ENCODE measurements at places on chromosomes 12 and 14.

DNA sequence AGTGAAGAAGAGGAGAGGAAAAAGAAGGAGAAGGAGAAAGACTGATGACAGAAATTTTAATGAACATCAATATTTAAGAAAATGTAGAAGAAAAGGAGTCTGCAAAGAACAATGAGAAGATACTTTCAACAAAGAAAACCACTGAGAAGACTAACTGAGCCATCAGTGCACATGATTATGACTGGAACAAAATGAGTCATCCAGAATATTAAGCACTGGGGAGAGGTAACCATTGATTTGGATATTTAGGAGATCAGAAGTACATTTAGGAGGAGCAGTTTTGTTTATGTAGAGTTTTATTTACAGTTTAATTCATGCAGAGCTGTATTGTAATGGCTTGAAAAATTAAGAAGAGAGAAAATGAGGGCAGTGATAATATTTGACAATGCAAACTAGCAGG lies 159.1 kb downstream of the C12orf50 start:
- no peak for DNase-seq

DNA sequence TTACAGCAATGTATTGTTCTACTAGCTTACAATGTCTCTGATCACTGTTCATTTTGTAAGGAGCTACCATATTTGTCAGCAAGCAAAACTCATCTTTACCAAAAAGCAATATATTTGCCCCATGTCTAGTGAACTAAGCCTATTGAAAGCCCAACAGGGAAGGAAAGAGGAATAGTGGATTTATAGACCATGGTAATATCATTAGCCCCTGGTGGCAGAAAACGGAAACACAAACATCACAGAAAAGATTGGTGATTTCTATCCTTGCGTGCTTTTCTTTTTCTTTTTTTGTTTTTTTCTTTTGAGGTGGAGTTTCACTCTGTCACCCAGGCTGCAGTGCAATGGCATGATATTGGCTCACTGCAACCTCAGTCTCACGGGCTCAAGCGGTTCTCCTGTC lies 1562.4 kb upstream of the TMEM132C start:
- no peak for DNase-seq

DNA sequence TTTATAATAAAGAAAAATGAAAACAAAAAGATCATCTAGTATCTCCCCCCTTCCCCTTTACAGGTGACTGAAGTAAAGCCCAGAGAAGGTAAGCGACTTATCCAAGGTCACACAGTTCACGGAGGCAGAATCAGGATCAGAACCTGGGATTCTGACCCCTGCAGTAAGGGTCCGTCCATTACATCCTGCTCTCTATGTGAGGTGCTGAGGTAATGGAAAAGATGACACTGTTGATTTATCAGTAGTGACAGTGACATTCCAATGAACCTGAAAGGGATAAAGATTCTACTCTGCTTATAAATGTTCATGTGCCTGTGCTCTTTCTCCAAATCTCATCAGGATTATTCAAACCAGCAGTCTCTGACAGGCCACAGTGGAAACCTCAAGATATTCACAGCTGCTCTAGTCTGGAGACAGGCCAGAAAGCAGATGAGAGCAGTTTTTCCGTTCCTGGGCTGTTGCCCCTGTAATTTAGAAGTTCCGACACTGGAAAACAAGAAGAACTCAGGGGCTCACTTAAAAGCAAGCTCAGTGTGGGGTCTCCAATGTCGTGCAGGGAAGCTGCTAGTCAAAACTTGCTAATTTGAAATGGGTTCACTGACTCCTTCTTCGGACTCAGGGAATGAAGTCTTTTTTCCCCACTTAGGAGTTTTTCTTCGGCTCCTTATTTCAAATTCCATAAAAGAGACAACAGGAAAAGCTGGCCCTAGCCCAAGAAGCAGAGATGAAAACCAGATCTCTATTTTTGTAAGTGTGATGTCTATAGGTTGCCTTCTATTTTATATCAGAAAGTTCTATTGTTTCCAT lies 131.8 kb upstream of the EEA1 start:
- no peak for DNase-seq

DNA sequence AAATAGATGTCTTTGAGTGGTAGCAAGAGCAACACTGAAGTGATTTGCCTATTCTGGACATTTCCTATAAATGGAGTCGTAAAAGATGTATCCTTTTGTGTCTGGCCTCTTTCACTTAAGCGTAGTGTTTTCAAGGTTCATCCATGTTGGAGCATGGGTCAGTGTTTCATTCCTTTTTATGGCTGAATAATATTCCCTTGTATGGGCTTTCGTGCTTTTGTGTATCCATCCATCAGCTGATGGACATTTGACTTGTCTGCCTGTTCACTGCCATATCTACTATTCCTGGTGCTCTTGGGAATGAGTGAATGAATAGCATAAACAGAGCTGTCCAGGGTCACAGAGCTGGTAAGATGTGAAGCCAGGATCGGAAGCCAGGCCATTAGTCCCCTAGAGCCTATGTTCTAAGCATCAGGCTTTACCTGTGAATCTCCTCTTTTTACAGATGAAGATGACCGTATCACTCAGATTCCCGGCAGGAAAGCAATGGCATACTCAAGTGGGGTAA lies 1.8 kb upstream of the P2RX7 start:
- no peak for DNase-seq

- no peak for DNase-seq
These were observed 325 bp downstream of the C12orf60 start for GRCh38 chr12:14803830-14804160.

DNA sequence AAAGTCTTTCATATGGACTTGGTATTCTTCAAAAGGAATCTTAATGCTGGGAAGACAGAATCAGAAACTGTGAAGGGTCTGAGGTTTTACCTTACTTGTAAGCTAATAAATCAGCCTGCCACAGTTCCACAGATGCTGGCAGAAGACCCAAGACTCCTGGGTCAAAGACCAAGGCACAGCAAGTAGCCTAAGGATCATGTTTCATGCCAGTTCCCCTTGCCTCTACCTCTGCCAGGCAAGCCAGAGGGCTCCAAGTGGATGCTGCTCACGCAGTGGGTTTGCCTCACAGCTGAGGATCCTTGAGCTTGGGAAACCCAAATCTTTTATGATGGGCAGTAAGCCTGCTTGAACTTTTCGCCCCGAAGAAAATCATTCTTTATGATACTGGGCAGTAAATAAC lies 15.2 kb upstream of the RXYLT1 start:
- DNase-seq, result no peak

DNA sequence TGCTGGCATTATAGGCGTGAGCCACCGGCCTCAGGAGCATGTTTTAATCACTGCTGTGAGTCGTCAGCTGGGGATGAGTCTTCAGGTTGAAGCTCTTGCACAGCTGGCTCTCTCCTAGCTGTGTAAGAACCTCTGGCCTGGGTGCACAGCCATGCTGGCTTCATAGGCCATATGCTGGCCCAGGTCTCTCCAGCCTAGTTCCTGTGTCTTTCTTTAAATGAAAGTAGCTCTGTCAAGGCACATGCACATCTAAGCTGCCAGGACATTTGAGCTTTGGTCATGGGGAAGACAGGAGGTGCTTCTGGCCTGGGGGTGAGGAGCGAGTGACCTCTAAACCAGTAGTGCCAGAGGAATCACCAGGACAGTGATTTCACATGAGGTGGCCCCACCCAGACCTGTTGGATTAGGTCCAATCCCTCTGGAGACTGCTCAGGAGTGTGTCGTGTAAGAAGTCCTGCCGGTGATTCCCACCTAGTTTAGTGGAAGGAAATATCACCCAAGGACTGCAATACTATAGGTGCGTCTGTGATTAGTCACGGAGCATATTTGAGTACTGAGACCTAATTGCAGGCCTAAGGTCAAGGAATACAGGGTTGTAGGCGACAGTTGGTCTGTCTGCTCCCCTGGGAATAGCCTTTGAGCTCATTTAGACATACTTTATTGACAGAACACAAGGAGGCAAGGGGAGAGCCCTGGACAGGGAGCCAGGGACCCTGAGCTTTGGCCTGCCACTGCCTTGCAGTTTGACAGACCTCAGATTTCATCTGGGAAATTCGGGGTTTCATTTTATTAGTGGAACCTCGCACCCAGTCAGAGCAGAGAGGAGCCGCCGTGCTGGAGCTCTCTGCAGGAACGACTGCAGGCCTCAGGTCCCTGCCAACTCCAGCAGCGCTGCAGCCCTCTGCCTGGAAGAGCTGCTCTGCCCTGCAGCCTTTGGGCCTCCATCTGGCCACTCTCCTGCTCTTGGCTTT lies 67.0 kb downstream of the ANKRD9 start:
- no peak for DNase-seq

- no peak for DNase-seq
These were observed 165.4 kb downstream of the NRXN3 start for GRCh38 chr14:78335531-78335930.

DNA sequence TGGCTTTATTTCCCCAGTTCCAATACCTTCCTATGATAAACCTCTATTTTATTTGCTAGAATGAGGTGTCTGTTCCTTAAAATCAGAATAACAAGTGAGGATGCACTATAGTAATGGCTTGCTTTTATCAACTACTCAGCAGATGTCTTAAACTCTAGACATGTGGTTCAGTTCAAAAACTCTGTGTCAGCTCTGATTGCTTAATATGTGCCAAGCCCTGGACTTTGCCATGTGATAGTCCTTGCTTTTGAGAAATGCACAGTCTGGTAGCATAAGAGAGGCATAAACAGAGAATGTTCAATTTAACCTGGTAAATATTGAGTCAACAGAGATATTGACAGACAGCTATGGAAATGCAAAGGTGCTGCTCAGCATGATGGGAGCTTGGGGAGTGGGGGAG lies 254.8 kb downstream of the PDZRN4 start:
- DNase-seq, result no peak

DNA sequence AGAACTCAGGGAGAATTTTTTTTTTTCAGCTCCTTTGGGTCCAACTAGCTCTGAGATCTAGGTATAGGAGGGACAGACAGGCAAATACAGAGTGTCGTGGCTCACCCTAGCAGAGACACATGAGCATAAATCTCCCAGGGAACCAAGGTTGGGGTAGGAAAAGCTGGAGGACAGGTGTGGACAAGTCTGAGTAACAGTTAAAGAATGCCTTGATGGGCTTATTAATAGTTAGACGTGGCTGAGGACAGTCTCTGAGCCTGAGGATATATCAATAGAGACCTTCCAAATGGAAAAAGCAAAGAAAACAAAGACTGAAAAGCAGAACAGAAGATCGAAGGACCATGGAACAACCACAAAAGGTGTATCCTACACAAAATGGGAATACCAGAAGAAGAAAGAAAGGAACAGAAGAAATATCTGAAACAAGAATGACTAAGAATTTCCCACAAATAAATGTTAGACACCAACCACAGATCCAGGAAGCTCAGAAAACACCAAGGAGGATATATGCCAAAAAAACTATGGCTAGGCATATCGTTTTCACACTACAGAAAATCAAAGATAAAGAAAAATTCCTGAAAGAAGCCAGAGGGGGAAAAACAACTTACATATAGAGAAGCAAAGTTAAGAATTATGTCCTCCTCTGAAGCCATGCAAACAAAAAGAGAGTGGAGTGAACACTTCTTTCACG lies 80.9 kb downstream of the PTPRB start:
- no peak for DNase-seq

DNA sequence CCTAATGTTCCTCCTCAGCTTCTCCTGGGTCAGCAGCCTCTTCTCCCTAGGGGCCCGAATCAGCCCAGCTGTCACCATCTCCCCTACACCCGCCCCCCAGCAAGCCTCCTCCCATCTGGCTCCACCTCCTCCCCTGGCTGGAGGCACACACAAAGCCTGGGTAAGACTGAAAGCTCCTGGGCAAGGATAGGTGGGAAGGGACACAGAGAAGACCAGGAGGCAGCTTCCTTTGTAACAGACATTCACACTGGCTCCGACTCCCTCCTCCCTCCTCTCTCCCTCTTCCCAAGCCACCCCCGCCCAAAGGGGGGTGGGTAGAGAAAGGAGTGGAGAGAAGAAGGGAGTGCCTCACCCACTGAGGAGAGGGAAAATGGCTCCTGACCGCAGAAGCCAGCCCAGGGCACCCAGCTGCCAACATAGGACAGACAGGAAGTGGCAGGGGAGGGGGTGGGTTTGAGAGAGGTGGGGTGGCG lies 4.0 kb downstream of the CHD4 start:
- DNase-seq, result peak; percentile 28

GRCh38 chr12:49838973-49839633 lies 3.8 kb downstream of the BCDIN3D start:
- DNase-seq, result no peak

DNA sequence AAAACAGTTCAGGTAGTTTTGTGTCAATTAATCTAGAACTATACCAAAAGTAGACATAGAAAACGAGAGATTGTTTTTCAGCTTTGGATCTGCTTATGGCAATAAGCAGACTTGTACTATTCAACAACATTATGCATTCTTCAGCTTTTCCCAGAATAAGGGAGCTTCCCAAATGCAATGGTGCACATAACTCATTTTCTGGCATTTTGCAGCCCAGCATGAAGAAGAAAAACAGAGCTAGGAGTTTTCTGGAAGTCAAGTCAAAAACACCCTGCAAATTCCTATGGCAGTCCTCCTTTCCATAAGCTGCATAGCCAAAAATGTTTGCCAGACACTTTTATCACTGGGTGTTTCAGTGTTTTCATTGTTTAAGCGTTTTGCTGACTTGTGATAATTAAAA lies 314.7 kb downstream of the NAV3 start:
- no peak for DNase-seq

- DNase-seq, result no peak
These were observed 147.6 kb downstream of the FOXN3 start for GRCh38 chr14:89269404-89269803.

DNA sequence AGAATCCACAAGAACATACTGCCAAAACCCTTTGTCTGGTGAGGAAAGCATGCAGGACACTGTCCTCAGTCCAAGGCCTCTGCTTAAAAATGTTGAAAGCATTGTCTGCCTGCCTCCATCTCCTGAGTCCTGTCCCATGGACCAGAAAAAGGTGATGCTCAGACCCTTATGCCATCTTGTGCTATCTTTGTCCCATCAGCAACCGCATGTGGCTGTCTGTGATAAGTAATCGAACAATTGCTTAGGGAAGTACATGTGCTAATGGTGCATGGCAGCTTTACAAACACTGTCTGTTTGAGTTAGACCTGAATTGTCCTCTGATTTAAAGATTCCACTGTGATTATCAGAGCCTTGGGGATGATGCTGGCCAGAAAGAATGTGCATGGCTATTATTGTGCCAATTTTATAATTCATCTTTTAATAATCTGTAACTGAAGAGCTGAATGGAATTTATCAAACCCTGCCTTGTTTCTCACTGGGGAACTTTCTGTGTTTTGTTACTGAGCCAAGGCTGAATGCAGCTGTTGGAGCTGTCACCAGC lies 177.5 kb downstream of the DACT1 start:
- no peak for DNase-seq
